ENCODE measurements at places on chromosomes 3 and 15.
A peak's percentile ranks its signal among the peaks of the same experiment; 100 is the strongest.

DNA sequence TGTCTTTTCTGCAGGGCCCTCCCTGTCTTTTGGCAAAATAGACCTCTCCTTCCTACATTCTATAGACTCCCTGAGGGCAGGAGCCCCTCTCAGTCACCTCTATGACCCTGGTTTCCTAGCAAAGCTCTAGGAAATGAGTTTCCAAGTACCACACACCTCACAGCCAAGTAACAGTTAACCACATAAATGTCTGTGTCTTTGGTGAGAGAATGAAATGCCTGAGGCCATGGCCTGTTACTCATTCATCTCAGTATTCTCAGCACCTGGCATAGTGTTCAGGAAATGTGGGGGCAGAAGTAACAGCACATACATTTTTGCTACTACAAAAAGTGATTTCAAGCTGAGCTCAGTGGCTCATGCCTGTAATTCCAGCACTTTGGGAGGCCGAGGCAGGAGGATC lies 21.0 kb downstream of the RFT1 start:
- no peak for DNase-seq

DNA sequence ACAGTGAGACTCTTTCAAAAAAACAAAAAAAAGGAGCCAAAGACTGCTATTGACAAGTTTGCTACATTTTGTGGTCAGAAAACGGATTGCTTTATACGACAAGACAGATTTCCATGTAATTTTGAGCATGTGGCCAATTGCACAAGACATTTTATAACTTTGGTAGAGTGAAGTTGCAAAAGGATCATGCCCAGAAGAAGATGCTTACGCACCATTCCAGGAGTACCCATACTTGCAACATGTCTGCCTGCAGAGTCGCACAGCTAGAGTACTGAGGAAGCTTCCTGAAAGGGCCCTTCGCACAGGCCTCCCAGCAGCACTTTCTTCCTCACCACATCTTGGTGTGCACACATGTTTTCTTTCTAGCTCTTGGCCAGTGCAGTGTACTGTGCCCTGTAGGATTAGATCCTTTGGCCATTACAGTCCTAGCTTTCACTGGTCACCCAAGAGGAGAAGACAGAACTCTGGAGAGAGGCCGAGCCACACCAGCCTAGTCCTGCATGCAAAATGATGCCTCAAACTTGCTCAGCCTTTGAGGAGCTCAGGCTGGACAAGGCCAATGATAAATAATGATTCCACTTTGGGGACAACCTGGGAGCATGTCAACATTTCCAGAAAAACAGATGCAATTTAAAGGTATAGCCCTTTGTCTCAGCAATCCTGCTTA lies 11.7 kb downstream of the CHDH start:
- no peak for DNase-seq

DNA sequence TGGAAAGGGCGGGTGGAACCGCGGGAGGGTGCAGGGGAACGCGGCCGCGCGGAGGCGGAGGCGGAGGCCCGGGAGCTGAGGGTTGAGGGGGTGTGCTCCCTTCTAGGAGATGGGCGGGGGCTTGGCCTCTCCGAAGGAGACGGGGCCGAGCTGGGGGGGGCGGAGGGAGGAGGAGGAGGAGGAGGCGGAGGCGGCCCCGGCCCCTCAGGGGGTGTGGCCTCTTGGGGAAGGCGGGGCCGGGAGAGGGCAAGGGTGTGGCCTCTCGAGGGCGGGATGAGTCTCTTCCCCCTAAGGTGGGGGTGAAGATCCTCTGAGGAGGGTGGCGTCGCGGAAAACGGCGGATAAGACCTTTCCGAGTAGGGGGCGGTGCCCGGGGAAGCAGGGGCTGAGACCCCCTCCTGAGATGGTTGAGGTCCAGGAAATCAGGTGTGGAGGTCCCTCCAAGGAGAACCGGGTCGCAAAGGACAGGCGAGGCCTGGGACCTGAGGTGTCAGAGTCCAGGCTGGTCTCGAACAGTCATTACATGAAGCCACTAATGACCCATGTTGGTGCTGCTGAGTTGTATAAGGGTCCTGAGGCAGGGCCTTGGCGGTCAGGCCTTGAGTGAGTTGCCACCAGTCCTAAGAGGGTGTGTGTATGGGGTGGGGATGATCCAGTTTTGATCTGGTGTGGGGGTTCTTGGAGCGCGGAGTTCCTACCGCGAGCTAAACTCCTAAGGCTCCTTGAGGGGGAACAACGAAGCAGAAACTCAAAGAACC lies 759 bp downstream of the WDR6 start:
- peak; percentile 55 for DNase-seq

DNA sequence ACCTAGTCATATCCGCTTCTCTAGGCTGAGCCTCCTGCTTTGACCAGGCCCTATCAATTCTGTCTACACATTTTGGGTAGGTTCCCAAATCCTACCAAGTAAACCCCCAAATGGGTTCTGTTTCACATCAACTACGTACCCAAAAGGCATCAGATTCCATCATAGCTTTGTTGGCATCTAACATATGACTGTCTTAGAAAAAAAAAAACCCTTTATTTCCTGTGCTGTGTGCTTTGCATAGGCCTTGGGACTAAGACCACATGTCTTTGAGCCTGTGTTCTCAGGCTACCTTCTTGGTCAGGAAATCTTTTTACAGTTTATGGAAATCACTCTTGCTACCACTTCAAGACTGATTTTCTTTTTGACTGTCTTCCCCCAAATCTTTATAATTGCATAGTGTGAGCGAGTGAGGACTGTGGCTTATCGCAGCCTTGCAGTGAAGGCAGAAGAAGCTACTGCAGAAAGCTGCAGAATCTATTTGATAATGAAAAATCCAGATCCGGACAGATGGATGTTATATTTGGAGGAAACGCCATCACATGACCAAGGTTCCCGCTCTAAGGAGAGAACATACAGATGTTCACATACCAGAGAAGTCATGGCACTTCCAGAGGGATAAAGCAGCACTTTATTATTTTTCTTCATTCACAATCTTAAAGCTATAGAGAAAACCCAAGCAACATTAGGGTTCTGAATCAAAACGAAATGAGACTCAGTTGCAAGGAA lies 111.2 kb downstream of the EOMES start:
- no peak for DNase-seq

GRCh38 chr3:81173514-81173913 lies 587.9 kb downstream of the GBE1 start:
- no peak for DNase-seq

GRCh38 chr3:8070011-8070410 lies 431.6 kb upstream of the LMCD1 start:
- DNase-seq: no peak

DNA sequence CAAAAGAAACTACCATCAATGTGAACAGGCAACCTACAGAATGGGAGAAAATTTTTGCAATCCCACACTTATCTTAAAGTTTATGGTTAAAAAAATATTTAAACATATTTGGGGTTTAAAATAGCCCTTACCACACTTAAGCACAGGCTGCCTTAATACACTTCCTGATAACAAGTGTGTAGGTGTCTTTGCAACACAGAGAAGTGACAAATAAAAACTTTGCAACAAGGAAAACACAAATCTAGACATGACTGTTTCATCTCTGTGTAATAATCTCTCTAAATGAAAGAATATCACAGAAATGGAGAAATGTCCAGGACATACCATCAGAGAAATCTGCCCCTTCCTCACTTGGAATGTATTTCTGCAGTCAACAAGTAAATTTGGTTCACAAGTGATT lies 464.1 kb upstream of the ARHGEF26 start:
- DNase-seq: no peak

GRCh38 chr15:90184786-90185704 lies 16.1 kb upstream of the SEMA4B start:
- DNase-seq: peak; percentile 34

GRCh38 chr15:68618394-68618793 lies 39.6 kb downstream of the CORO2B start:
- no peak for DNase-seq

GRCh38 chr3:115766587-115767482 lies 143.5 kb downstream of the GAP43 start:
- no peak for DNase-seq

DNA sequence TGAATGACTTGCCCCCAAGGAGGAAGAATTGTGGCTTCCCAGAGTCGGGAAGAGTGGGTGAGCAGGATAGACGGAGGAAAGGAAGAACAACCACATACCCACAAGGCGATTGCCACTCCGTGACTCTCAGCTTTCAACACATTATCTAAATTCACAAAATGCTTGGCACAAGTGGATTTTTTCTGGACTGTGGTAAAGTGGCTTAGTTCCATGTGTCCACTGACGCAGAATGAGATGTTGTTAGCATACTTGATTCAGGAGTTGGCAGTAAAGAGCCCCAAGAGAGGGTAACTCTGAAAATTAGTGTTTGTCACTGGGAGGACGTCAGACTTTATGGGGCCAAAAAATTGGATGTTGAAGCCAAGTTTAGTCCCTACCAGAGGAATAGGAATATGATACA lies 198.8 kb upstream of the CTNNB1 start:
- DNase-seq: no peak

GRCh38 chr3:136644212-136644611 lies 108.0 kb downstream of the STAG1 start:
- DNase-seq: no peak

GRCh38 chr15:60835974-60836373 lies 357.0 kb upstream of the ICE2 start:
- DNase-seq: no peak

GRCh38 chr3:178964551-178964950 lies 107.1 kb downstream of the ZMAT3 start:
- DNase-seq: no peak

DNA sequence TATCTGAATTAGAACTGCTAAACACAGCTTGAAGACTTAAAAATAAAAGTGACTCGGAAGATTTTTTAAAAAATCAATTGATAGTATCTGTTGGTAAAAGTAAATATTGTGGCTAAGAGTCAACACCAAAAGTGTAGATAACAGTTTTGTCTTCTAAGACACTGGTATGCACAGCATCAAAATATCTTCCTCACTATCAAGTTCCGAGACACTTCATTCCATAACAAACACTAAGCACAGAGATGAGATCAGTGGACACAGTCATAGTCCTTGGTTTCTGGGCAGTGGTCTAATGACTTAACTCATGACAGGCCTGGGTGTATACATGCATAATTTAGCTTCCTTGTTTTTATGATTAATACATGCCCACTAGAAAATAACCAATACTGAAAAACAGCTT lies 63.2 kb downstream of the PXYLP1 start:
- no peak for DNase-seq

DNA sequence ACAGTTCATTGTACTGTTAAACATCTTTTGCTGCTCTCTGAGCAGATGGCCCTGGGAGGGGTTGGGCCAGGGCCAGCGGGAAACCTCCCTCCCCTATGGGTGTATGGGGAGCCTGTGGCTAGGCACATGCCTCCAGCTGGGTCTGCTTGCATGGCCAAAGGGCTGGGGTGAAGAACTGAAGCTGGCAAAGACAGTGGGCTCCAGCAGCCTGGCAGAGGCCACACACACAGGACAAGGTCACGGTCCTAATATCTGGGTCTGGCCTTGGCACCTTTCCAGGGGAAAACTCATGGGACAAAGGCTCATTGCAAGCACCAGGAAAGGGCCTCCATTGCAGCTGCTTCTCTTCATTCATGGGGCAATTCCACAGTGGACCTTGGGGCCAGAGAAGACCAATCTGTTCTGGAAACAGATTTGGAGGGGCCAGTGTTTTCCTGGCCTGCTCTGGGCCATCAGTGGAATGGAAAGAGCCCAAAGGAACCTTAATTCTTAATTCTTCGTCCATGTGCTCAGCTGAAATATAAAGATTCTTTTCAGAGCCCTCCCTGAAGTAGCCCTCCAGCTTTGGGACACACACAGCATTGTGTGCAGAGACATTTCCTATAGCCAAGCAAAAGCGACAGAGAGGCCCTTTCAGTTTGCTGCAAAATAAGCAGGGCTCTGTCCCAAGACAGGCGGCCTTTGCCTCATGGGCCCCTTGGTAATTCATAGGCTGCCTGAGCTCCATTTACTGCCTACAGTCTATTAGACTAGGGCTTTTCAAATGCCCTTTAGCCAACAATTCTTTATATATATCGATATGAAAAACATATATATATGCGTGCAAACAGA lies 11.3 kb upstream of the LIMD1 start:
- no peak for DNase-seq

- DNase-seq: no peak
Observed at GRCh38 chr3:194140520-194141414, 4.8 kb downstream of the HES1 start.

- DNase-seq: no peak
Observed at GRCh38 chr3:31343075-31343474, 189.7 kb upstream of the STT3B start.

- DNase-seq: no peak
Observed at GRCh38 chr3:29561651-29562149, 280.8 kb downstream of the RBMS3 start.

GRCh38 chr3:110413266-110413665 lies 658.4 kb upstream of the NECTIN3 start:
- DNase-seq: no peak

DNA sequence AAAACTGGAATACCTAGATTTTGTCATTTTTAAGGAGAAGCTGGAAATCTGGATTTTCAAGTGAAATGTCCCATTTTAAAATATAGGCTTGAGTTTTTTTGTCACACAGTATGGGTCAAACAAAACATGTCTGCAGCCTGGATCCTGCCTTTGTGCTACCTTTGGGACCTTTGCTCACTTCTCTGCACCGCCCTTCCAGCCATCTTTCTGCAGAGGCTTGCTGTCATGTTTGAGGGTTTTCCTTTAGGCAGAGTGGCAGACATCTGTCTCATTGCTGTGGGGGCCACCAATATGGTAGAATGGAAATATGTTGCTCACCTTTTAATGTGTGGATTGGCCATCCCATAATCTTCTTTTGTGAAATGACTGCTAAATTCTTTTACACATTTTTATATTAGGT lies 136.3 kb downstream of the EEFSEC start:
- DNase-seq: no peak

DNA sequence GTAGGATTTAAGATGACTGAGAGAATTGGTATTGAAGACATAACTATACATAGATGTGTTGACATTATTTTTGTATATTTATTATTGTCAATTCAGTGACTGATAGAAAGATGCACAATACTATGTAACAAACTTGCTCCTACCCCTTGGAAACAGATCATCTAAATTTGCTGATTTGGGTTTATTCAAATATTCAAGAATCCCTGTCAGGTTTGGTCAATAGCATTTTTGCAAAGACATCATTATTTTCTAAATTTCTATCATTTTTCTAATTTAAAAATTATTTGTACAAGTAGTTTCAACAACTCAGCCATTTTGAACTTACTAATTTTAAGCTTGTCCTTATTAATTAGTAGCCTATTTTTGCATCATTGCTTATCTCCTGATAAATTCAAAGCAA lies 1463.4 kb downstream of the SI start:
- DNase-seq: no peak

- DNase-seq: no peak
Observed at GRCh38 chr15:71171195-71171594, 55.9 kb downstream of the THSD4 start.

GRCh38 chr3:10857235-10857634 lies 41.2 kb downstream of the SLC6A11 start:
- no peak for DNase-seq

DNA sequence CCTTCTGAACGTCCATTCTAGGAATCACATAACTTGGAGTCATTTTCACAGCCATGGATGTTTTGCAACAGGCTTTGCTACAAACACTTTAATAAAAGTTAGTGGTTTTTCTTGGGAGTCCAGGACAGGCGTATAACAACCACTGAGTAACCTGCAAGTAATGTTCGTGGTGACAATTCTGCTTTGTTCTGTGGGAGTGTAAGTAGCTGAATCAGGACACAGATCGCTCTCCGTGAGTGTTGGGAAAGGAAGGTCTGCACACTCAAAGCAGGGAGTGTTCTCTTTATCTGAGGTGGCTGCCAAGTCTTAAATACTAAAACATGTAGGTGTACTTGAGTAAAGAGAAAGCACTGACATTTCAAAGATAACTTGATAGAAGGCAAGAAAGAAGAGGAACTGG lies 7.9 kb upstream of the BNC1 start:
- no peak for DNase-seq

Data from esophagus squamous epithelium (tissue), 5 donors.